ENCODE measurements at places on chromosomes 5 and 9. TPM values are rescaled to one million over a fixed set of nuclear protein-coding genes. Genes with fewer than 3 reads are reported as not detected.

GRCh38 chr9:82799286-82799685 lies 263.7 kb downstream of the RASEF start:
- DNase-seq, result no peak
- no peak overlapping the region for H3K27ac ChIP-seq
- no peaks in the 10 kb centered on the region for H3K27me3 ChIP-seq
- peaks cover 9% of the 10 kb centered on the region for H3K4me1 ChIP-seq
- H3K36me3 ChIP-seq, result no peaks in the 10 kb centered on the region

- H3K27me3 ChIP-seq, result no peaks in the 10 kb centered on the region
- peak overlapping the region; percentile 60 for H3K27ac ChIP-seq
- H3K4me3 ChIP-seq, result no peak overlapping the region
- H3K4me1 ChIP-seq, result peaks cover 21% of the 10 kb centered on the region
- no peaks in the 10 kb centered on the region for H3K36me3 ChIP-seq
Measured at GRCh38 chr5:40227931-40228330, 451.8 kb upstream of the PTGER4 start.

SEMA6A gene
- 28.2 TPM for total RNA-seq

PCDHGB2 gene
- total RNA-seq, result 6.9 TPM

Measured in thyroid gland (tissue), 4 donors.